ENCODE measurements at places on chromosomes 3 and 15.

- no peak for DNase-seq
Observed at GRCh38 chr3:58666683-58667082, at the start of gene FAM3D. TSS of gene FAM3D (minus strand) at chr3:58666774. CDS start at chr3:58655563, 11,211 bp downstream.

GRCh38 chr15:93900476-93901400 is 330.6 kb upstream of the MCTP2 start:
- no peak for DNase-seq

- no peak for DNase-seq
Observed at GRCh38 chr3:120622870-120623726, 27.0 kb downstream of the NDUFB4 start.

- DNase-seq = no peak
Observed at GRCh38 chr3:80445641-80446040, 677.8 kb upstream of the ROBO1 start.

DNA sequence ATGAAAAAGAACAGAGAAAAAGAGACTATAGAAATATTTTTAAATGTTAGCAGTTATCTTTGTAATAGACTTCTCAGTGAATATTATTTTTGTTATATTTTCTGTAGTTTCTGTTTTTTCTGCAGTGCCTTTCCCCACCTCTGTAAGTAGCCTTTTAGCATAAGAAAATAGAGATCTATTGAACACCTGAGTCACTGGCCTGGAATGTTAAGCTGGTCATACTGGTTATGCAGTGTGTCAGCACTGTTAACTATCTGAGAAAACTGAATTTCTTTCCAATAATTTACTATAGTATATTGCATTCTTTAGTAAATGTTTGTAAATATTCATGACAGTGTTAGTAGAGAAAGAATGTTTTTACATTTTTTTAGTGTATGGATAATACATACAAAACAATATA is 79.8 kb downstream of the NECTIN3 start:
- no peak for DNase-seq

DNA sequence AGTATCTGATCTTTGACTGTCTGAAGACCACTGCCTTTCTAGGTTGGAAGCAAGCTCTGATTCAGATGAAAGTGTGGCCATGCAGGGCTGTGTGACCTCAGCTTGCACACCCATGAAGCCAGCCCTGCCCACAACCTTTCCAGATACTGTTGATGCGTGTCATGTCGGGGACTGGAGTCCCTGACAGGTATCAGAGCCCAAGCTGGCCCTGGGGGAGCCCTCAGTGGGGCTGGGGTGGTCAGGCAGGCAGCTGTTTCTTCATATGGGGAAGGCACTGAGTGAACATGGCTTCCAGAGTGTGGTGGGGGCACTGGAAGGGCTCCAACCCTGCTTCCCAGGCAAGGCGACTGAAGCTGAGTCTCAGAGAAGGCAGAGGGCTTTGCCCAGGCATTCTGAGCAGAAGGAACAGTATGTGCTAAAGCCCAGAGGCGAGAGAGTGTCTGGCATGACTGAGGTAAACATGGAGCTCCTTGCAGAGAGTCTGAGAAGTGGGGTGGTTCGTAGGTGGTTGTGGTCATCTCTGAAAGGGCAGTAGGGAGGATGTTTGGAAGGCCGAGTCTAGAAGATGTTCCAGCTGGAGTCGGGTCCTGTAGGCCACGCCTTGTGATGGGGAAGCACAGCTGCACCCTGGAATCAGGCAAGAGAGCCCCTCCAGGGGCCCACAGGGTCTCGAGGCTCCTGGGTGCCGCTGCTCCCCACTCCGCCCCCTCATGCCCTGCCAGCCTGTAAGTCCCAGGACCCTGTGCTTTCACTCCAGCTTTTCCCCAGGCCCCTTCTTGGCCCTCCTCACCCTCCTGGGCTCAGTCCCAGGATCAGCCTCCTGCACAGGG is 122.2 kb downstream of the EEFSEC start:
- DNase-seq = no peak

GRCh38 chr3:127207727-127208482 is 15.0 kb downstream of the PRR23E start:
- DNase-seq = no peak

GRCh38 chr3:100103558-100104441 is 10.5 kb downstream of the FILIP1L start:
- DNase-seq = no peak

GRCh38 chr3:191314109-191314728 is 15.0 kb upstream of the CCDC50 start:
- no peak for DNase-seq

DNA sequence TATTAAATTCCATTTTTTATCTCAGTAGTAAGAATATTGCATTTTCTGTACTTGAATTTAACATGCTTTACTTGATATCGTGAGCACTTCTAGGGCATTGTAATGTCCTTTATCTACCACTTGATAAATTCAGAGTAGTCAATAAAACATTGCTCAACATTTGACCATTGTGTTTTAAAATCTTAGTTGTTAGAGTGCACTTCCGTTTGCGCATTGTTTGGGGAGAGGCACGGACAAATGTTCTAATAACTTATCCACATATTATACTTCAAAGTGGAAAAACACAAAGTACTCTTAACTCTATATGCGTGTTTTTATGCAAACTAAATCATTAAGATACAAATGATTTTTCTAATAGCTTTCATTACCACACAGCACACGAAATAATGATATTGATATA is 419 bp downstream of the FAM227B start:
- no peak for DNase-seq

DNA sequence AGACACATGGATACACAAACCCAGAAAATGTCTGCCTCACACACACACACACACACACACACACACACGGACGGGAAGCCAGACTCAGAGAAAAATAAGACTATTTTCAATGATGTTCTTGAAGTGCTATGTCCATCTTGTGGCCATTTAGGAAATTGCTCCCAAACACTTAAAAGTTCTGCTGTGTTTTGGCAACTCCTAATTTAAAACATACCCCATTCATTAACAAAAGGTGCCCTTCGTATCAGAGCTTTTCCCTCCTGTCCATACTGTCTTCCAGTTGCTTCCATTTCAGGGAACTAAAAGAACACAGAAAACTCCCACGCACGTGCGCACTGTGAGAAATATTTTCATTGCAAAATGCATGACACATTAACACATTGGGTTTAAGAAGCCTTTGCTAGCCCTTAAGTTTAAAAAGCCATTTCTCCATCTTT is 44.6 kb downstream of the SLC12A1 start:
- DNase-seq = no peak

- DNase-seq = no peak
Observed at GRCh38 chr15:58110999-58111717, 27.0 kb upstream of the AQP9 start.

DNA sequence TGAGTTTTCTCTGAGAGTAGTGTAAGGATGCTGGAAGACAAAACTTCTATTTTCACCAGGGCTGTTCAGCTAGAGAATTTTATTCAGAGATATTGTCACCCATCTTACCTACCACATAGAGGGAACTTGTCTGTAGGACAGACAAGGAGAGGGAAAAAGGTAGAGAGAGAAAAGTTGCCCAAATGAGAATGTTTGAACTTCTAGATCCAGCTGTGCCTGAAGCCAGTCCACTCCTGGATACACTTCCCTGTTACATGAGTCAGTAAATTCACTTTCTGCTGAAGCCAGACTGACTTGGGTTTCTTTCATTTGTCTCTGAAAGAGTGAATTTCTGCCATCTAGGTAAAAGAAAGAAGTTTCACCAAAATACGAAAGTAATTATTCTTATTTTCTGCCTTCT is 27.2 kb upstream of the KCNMB3 start:
- no peak for DNase-seq

DNA sequence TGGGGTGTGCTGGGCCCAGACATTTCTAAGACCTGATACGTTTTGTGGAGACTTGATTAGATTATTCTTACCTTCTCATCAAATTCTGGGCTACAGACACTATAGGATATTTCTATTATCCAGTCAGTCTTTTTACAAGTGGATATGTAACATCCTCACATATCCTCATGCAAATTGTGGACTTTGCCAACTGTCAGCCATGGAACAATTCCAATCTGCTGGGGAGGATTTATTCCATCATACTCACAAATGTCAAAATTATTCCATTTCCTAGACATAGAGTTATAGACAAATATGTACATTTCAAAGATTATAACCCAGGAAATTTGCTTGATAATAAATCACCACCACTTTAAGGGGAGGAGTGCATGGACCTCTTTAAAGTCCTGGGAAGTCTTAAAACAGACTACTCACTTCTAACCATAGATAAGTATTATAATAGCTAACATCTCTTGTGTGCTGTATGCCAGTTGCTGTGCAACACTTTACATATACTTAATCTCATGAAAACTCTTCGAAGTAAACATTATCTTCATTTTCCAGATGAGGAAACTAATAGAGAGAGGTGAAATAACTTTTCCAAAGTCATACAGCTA is 44.4 kb downstream of the CADPS start:
- DNase-seq = no peak

GRCh38 chr3:195086341-195086740 is 184.6 kb downstream of the XXYLT1 start:
- DNase-seq = no peak

Measured in stimulated activated CD4-positive, alpha-beta T cell treated with anti-CD3 and anti-CD28 coated beads, Interleukin-12 subunit alpha, Interleukin-12 subunit beta, amount 100 ng/mL, for 24 hours (primary cell).